Stimulated activated CD8-positive, alpha-beta memory T cell treated with anti-CD3 and anti-CD28 coated beads, Interleukin-7, amount 100 ng/mL, for 24 hours (primary cell): ENCODE measurements at places on chromosomes 2 and 18.

DNA sequence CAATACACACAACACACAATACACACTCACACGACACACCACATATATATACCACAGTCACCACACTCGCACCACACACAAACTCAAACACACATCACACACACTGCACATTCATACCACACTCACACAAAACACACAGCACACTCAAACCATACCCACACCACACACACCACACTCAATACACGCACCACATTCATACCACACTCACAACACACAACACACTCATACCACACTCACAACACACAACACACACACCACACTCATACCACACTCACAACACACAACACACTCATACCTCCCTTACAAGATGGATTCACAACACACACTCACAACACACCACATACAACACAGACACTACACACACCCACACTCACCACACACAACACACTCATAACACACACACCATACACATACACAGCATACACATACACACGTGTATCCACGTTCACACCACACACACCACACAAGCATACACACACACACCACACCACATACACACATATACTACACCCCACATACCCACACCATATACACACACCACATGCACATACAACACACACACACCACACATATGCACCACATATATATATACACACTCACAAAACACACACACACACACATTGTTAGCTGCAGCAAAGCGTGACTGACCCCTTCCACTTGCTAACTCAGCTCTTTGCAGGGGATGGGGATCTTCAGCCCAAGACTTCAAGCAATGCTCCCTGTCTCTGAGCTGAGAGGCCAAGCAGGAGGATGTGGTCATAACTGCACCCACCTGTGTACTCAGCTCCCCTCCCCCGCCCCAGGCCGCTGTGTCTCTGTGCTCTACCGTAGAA is 59.0 kb downstream of the SDC1 start:
- DNase-seq, result no peak

DNA sequence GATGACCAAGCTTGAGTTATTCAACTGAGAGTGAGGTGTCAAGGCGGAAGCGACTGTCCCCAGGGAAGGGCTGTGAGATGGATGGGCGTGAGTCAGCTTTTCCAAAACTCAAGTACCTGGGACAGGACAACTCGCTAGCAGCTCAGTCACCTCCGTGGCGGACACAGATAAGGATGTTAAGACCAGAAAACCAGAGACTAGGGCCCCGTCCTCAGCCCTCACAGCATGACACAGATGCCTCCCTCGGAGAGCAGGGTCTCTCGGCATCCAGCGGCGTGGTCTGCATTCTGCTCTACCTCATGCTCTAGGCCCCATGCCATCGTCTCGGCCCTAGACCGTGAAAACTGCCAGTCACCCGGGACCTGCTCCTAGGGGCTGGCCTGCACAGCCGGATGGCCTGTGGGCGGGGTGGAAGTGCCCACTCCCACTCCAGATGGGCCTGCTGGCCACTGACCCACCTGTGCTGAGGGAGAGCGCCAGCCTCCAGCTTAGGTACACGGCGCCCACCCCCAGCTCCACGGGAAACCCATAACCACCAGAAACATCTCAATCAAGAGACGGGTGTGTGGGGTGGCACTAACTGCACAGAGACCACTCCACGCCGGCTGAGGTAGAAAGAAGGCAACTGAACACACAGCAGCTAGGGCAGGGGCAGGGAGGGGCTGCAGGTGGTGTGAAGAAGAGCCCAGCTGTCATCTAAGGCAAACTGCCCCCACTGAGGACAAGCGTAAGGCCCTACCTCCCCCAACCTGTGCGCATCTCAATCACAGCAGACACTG is 39.8 kb downstream of the ANO7 start:
- DNase-seq, result no peak

- no peak for DNase-seq
Observed at GRCh38 chr2:100073110-100073509, 69.3 kb downstream of the AFF3 start.

DNA sequence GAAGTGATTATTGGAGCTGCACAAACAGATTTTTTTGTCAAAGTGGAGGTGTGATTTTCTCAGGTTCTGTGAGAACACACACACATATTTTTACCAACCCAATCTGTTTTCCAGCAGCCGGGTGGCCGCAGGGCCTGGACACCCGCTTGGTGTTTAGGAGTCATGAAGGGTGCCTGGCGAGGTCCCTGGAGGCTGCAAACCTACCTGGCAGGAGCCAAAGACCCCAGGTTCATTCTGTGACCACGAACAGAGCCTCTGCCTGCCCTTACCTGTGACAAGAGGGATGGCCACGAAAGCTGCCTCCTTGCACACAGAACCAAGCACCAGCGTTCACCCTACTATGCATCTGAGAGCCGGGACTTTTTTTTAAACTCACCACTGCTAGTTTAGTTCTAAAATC is 64.3 kb upstream of the ID2 start:
- DNase-seq, result no peak

- no peak for DNase-seq
Observed at GRCh38 chr18:70256184-70256583, 32.7 kb upstream of the SOCS6 start.

DNA sequence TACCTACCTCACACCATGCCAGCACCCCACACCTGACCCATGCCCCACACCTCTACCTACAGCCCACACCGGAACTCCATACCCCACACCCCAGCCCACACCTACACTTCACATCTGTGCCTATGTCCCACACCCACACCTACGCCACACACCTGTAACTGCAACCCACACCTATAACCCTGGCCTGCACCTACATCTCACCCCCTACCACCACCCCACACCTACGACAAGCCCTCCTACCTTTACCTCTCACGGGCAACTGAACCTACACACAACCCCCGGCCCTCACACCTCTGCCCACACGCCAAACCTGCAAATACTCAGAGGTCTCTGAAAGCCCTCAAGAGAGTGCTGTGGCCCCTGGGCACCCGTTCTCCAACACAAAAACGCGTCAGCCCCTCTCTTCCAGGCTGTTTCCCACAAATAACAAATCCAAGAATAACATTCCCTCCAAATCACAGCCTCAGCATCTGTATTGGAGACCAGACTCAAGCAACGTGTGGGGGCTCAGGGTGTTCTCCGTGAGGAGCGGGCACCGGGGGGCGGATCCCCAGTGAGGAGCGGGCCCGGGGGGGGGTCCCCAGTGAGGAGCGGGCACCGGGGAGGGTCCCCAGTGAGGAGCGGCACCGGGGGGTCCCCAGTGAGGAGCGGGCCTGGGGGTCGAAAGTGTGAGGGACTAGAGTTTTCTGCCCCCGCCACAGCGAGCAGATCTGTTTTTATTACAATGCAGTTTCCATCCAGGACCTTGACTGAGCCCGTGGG is 33.4 kb downstream of the SLC66A2 start:
- no peak for DNase-seq

GRCh38 chr2:101305492-101306078 is 2.9 kb downstream of the RNF149 start:
- DNase-seq, result no peak

DNA sequence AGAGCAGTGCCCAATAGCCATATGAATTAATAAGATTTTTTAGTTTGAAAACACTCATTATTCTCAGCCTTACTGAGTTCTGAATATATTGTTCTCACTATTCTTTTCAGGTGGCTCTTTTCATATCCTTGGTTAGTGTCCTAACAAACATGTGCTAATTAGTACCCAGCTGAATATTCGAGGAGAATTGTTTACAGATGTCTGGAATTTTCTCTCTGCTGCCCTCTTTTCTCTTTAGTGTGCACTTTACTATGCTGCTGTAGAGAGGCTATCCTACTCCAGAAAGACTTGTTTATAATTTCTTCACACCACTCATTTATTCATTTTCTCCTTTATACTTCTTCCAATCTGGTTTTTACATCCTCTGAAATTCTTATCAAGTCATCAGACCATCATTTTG is 405.3 kb downstream of the SPAG16 start:
- no peak for DNase-seq

DNA sequence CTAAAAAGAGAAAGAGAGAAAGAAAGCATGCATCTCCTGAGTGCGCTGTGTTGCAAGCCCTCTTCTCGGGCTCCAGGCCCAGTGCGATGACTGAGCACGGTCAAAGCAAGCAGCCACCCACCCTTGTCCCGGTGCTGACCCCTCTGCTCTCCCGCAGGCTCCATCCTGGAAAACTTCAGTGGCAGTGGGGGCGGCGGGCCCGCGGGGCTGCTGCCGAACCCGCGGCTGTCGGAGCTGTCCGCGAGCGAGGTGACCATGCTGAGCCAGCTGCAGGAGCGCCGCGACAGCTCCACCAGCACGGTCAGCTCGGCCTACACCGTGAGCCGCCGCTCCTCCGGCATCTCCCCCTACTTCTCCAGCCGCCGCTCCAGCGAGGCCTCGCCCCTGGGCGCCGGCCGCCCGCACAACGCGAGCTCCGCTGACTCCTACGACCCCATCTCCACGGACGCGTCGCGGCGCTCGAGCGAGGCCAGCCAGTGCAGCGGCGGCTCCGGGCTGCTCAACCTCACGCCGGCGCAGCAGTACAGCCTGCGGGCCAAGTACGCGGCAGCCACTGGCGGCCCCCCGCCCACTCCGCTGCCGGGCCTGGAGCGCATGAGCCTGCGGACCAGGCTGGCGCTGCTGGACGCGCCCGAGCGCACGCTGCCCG is 252.5 kb downstream of the GLI2 start:
- DNase-seq, result no peak

DNA sequence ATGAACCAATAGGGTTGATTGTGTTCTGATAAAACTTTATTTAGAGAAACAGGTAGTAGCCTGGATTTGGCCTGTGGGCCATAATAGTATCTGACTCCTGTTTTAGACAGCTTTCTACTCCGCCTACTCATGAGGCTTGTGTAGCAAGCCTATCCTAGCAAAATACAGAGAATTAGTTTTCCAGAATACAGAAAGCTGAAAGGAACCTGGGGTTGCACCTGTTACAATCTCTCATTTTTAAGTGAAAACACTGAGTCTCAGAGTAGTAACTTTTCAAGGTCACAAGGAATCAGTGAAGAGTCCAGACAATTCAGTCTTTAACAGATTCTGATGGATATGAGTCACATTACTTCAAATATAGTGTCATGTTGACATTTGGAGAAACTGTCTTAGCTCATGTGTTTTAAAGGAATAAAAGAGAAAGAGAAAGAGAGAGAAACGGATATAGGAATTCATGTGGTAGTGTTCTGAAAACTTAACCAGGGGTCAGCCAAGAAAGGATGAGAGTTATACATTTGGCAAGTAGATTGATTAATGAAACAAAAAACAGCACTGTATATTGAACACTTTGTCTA is 17.0 kb downstream of the ARHGAP28 start:
- DNase-seq, result no peak

GRCh38 chr2:88177556-88177955 is 7.4 kb downstream of the THNSL2 start:
- DNase-seq, result no peak

GRCh38 chr2:120719491-120719890 is 16.2 kb upstream of the GLI2 start:
- no peak for DNase-seq

GRCh38 chr18:44714376-44714775 is 33.7 kb downstream of the SETBP1 start:
- DNase-seq, result no peak

DNA sequence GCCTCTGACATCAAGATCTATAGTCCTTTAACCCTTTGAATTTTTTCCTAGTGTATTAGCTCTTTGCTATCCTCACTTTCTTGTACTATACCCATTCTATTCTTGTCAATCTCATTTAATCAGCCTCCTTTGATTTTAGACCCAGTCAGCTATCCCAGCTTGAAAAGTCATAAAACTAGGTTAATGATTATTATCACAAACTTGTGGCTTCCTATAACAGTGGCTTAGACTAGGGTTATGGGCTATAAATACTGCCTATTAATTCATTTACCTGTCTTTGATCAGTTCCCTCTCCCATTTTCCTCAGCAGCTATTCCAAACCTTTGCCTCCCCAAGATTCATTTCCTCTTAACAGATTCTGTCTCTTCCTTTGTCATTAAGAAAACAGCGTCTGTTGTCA is 174.8 kb downstream of the UBR3 start:
- no peak for DNase-seq

- no peak for DNase-seq
Observed at GRCh38 chr18:76216096-76216495, 278.9 kb downstream of the ZNF516 start.

GRCh38 chr18:36459203-36459602 is 161.7 kb downstream of the FHOD3 start:
- DNase-seq, result no peak

DNA sequence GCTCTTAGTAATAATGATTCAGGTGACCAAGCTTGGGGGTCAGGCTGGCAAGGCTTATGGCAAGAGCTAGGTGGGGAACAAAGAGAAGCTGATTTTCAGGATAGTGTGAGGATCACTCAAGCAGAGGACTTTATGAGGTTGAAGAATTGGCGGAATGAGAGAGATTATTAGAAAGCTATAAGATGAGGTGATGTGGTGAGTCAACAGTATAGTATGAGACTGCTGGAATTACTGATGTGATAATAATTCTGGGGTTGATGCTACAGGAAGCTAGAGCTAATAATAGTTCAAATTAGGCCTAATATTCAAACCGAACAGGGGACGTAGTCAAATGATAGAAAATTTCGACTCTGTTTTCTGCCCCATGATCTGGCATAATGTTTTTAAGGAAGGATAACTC is 2115.3 kb upstream of the PIK3C3 start:
- no peak for DNase-seq

DNA sequence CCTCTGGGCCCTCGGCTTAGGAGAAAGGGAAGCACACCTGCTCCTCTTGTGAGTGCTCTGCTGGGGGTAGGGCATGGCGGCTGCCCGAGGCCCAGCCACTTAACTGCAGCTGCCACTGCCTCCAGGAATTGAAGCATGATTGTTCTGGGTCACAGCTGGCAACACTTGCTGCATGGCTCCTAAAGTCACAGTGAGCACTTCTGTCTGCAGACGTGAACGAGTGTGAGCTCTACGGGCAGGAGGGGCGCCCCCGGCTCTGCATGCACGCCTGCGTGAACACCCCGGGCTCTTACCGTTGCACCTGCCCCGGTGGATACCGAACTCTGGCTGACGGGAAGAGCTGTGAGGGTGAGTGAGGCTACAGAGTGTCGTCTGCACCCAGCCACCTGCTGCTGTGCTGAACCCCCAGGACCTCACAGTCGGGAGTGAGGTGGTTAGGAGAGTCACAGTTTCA is 44.4 kb downstream of the FBLN7 start:
- no peak for DNase-seq

DNA sequence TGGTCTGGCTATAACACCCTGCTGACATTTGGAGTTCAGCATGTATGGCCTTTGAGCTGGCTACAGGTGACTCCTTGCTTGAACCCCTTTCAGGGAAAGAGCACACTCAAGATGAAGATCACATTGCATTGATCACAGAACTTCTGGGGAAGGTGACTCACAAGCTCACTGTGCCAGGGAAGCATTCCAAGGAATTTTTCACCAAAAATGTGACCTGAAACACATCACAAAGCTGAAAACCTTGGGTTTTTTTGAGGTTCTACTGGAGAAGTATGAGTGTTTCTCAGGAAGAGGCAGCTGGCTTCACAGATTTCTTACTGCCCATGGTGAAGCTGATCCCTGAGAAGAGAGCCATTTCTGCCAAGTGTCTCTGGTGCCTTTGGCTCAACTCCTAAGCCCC is 879.0 kb downstream of the CBLN2 start:
- no peak for DNase-seq
